Activated effector memory CD4-positive, alpha-beta T cell treated with Interleukin-2 at 50 U/mL for 16 hours (primary cell): ENCODE measurements at places on chromosomes 4 and X.

DNA sequence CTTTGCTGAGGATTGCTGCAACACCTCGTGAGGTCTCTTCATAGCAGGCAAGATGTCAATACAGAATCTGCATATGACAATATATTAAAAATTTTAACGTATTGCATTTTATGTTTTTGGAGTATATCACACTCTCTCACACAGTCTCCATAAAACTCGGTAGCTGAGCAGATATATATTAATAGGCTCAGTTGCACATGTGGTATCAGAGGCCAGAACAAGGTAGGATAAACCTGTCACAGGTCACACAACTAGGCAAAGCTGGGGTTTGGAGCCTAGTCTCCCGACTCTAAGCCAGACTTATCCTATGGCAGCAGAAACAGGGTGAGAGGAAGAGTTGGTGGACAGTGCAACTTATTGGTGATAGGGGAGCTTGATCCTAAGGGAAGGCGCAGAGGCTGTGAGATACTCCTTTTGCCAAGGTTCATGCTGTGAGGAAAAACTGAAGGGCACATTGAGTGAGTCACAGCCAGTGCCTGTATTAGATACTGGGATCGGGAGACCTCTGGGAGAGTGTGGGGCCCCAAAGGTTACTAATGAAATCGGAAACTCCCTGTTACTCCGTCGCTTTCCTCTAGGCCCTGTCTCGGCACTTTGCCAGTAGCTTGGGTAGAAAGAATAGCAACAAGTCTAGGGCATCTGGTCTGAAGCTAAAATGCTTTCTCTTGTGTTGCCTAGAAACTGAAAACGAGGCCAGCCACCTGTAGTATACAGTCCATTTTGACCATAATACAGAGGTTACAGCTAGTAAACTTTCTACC is 195.7 kb downstream of the ARHGAP10 start:
- DNase-seq: no peak

DNA sequence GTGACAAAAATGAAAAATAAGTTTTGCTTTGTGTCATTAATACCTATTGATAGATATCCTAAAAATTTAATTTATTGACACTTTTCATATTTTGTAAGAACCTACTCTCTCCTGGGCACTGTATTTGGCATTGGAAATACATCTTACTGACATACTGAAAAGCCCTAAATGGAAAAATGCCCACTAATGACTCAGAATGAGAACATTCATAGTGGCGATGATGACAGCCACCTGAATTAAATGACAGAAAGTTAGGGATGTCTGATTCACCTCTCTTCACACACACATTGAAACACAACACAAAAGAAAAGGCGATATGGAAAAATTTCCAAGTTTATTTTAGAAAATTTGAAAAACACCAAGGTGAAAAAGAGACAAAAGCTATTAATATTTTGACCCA is 992.3 kb downstream of the STPG2 start:
- DNase-seq: no peak

- DNase-seq: no peak
Measured at GRCh38 chrX:39897741-39898097, 200.0 kb downstream of the BCOR start.

GRCh38 chr4:80431203-80431965 is 95.9 kb downstream of the CFAP299 start:
- no peak for DNase-seq

DNA sequence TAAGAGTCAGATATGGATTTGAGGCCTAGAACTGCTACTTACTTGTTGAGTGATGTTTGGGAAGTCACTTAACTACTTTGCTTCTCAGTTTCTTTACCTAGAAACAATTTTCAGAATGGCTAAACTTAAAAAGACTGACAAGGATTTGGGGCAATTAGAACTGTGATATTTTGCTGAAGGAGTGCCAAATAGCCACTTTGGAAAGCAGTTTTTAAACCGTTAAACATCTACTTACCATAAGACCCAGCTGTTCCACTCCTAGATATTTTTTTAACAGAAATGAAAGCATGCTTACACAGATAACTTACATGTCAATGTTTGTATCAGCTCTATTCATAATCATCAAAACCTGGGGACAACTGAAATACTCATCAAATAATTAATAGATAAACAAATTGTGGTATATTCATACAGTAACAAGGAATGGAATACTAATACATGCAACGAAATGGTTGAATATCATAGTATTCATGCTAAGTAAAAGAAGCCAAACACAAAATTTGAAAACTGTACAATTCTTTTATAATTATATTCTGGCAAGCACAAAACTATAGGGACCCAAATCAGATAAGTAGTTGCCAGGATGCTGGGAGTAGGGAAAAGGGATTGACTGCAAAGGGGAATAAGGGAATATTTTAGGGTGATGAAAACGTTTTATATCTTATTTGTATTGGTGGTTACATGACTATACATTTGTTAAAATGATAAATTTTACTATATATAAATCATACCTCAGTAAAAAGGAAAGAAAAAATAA is 24.0 kb downstream of the RPA4 start:
- DNase-seq: no peak

DNA sequence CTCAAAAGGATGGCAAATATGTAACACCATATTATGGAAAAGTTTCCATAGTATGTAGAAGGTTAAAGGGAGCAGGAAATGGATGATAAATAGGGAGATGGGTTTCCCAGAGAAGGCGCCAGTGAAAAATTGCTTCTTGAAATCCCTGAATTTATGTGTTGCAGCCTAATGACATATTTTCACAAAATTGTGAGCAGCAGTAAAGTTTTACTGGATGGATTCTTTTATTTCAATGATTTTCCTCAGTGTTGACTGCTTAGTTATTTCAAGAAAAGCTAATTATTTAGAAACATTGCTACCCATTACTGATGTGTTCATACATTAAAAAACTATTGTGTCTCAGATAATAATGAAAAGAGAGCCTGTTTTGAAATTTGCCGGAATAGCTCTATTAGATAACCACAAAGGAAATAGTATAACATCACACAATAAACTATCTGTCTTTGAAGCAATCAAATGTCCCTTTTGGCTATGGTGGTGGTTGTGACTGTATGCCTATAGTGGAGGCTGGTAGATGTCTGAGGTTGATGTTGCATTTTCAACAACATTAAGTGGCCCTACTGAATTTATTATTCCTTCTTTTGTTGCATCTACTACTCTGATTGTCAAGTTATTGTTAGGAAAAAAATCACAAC is 169.9 kb upstream of the HAND2 start:
- DNase-seq: no peak

GRCh38 chrX:34839451-34839850 is 103.1 kb upstream of the FAM47B start:
- no peak for DNase-seq

DNA sequence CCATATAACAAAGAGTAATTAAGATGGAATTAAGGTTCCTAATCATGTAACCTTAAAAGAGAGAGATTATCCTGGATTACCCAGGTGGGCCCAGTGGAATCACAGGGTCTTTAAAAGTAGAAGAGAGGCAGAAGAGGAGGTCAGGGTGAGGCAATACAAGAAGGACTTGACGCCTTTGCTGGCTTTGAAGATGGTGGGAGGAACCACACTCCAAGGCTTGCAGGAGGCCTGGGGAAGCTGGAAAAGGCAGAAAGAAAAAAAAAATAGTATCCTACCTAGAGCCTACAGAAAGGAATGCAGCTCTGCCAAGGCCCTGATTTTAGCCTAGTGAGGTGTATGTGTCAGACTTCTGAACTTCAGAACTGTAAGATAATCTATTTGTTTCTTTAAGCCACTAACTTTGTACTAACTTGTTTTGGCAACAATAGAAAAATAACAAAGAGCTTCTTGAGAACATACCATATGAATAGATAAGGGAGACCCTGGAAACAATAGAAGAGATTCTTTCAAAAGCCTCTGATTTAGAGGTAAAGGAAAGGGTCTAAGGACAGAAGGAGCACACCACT is 229.9 kb upstream of the TTC29 start:
- no peak for DNase-seq

DNA sequence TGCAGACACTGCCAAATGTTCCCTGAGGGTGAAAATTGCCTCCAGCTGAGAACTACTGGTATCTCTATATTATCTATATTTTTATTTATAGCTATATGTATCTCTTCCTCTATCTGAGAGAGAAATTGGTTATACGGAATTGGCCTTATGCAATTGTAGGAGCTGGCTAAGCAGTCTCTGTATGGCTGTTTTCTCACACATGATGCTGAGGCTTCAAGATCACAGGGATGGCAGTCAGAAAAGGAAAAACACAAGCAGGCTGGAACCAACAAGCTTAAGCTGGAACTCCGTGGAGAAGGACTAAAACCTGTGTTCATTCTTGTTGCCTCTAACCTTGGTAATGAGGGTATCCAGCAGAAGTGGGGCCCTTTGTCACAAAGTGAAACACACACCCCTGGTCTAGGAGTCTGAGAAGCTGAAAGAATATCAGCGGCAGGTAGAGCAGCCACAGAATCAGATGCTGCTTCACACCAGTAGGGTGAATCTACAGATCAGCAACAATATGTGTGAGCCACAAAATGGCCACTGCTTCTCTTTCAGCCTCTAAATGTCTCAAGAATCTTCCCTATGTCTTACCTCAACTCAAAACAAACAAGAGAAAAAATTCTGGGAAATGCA is 166.5 kb upstream of the PPP1R2C start:
- DNase-seq: no peak

- no peak for DNase-seq
Measured at GRCh38 chr4:182749667-182750167, 167.5 kb downstream of the DCTD start.

- no peak for DNase-seq
Measured at GRCh38 chr4:156790866-156791265, 180.7 kb downstream of the PDGFC start.

DNA sequence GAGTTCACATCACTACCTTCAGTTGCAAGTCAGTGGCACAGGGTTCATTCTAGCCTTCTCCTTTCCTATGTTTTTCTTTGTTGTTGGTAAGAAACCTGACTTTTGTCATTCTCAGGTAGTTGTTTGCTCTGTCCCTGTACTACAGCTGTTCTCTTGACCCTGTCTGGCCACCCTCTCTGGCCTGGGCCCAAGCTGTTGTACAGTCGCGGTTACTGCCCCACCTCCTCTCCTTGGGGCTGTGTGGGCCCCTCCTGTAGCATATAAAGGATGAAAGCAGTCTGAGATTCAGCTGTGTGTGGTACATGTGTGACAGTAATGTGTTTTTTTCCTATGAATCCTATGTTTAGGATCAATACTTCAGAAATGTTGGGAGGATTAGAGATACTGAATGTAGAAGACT is 12.5 kb downstream of the MOB1B start:
- DNase-seq: no peak

GRCh38 chrX:2500803-2501558 is at the start of the genes DHRSX and ZBED1:
TSS of gene DHRSX (minus strand) at chrX:2500976. CDS start at chrX:2500925, 51 bp downstream.
TSS of gene ZBED1 (minus strand) at chrX:2500976. CDS start at chrX:2490719, 10,257 bp downstream.
- DNase-seq: peak; percentile 36
